D721Med (cell line): ENCODE measurements at places on chromosomes 2 and 18.

DNA sequence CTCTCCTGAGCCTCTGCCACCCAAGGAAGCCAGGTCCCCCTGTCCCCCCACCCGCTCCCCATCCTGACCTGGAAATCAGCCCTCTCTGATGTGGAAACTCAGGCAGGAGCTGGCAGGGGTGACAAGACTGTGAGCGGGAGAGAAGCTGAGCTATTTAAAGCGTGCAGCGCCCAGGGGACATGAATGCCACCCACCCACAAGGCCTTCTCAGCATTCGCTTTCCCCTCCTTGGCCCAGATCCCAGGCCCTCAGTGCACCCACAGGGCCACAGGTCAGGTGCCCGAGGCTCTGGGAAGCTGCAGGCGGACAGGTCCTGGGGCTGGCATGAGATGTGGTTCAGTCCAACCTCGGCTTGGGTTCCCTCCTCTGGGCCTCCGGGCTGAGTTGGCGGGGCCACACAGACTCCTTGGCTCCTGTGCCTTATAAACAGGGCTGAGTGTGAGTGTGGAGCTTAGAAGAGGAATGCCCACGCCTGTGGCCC lies 168.3 kb downstream of the SMAD7 start:
- no peak for DNase-seq

DNA sequence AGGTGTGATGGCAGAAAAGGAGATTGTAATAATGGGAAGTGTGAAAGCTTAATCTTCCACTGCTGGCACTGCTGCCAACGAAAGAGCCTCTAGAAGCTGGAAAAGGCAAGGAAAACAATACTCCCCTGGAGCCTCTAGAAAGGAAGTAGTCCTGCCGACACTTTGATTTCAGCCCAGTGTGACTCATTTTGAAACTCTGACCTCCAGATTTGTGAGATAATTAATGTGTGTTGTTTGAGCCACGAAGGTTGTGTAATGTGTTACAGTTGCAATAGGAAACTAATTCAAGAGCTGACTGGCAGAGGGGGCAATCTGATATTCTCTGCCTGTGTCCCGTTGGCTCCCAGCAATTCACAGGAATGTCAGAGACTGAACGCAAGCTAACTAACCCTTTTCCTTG lies 219.2 kb upstream of the UBE2E3 start:
- DNase-seq: no peak

DNA sequence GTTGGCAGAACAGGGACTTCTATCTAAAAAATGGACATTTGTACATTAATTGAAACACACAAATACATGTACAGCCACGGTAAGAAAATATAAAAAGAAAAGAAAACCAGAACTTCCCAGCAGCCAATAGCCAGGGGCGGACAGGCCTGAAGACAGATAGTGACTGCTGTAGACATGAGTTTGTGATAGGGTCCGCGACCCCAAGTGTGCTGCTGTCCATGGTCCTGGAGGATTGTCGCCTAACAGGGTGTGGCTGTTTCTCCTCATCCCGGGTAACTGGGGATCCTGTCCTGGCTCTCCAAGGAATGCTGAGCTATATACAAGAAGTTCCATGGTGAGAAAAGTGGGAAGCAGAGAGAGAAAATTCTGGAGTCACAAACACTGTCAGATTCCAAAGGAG lies 266.5 kb upstream of the SALL3 start:
- no peak for DNase-seq

DNA sequence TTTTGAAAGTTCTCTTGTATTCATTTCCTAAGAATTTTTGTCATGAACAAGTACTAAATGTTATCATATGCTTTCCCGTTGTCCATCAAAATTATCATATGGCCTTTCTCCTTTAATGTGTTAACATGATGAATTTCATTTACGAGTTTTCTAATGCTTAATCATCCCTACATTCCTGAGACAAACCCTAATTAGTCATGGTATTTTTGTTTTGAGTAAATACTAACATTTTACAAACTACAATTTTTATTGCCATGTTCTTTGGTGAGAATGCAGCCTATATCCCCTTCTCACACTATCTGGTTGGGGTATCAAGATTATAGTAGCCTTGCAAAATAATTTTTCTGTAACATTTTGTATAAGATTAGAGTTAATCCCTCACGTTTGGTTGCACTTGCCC lies 14.5 kb downstream of the SMAD2 start:
- no peak for DNase-seq
